Small intestine (tissue), 16 donors: ENCODE measurements at places on chromosomes 6 and 20. TPM values are rescaled to one million over a fixed set of nuclear protein-coding genes. Genes with fewer than 3 reads are reported as not detected.

DNA sequence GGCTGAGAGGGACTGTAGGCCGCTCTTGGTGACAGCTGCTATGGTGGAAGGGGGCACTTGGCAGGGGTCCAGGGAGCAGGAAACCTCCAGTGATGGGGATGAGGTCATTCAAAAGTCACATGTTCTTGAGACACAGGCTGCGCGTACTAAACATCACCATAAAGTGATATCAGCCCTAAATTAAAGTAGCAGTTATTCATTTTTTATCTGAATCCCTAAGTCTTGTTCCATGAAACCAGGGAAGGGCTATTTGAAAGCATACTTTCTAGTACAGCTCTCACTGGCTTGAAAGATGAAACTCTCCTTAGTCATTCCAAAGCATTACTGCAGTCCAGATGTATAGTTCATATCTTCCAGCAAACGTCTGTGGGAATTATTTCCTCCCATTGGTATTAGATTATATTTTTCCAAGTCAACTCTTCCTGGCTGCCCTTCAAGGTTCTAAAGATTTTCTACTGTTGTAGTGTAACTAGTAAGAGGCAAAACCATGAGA is 373.1 kb downstream of the CD109 start:
- no peaks in the 10 kb centered on the region for H3K36me3 ChIP-seq
- peaks cover 2% of the 10 kb centered on the region for H3K27me3 ChIP-seq
- H3K4me1 ChIP-seq = no peaks in the 10 kb centered on the region
- no peak for DNase-seq
- no peak overlapping the region for H3K4me3 ChIP-seq

DNA sequence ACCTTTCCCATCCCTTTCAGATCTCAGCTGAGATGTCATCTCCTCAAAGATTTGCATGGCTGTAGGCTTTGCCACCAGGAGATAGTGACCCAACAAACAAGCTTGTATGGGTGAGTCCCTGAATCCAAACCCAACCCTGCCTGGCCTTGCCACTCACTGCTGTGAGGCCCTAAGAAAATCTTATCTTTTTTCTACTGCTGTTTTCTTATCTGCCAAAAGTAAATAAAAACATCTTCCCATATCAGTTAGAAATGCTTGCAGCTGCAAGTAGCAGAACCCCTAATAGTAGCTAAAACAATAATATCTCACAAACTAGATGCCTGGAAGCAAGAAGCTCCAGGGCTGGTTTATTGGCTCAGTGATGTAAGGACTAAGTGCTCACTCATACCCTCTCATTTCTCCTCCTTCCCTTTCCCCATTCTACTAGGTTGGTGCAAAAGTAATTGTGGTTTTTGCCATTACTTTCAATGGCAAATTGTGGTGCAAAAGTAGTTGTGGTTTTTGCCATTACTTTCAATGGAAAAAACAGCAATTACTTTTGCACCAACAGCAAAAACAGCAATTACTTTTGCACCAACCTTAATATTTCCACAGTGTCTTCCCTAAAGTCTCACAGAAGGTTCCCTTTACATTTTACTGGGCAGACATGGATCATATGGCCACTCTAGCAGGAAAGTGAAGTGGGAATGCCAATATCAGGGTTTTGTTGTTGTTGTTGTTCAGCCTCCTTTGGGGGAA is 56.7 kb upstream of the PSMF1 start:
- peak; percentile 19 for DNase-seq
- peaks cover 9% of the 10 kb centered on the region for H3K4me1 ChIP-seq
- no peak overlapping the region for H3K27ac ChIP-seq

GRCh38 chr20:7161690-7162089 is 394.2 kb downstream of the BMP2 start:
- DNase-seq = peak; percentile 3
- no peak overlapping the region for H3K27ac ChIP-seq
- no peaks in the 10 kb centered on the region for H3K36me3 ChIP-seq
- no peak overlapping the region for H3K4me3 ChIP-seq
- no peaks in the 10 kb centered on the region for H3K4me1 ChIP-seq

Gene RHAG
- polyA plus RNA-seq = not detected

- H3K4me3 ChIP-seq = no peak overlapping the region
- no peaks in the 10 kb centered on the region for H3K4me1 ChIP-seq
- H3K27me3 ChIP-seq = no peaks in the 10 kb centered on the region
These were observed 74.4 kb downstream of the ARHGAP18 start for GRCh38 chr6:129635396-129636130.

- no peak for DNase-seq
- no peak overlapping the region for H3K4me3 ChIP-seq
- H3K36me3 ChIP-seq = no peaks in the 10 kb centered on the region
- H3K27me3 ChIP-seq = no peaks in the 10 kb centered on the region
- H3K27ac ChIP-seq = no peak overlapping the region
- peaks cover 2% of the 10 kb centered on the region for H3K4me1 ChIP-seq
These were observed 254.0 kb downstream of the CD83 start for GRCh38 chr6:14371530-14371929.

Gene LKAAEAR1
- polyA plus RNA-seq = not detected

DNA sequence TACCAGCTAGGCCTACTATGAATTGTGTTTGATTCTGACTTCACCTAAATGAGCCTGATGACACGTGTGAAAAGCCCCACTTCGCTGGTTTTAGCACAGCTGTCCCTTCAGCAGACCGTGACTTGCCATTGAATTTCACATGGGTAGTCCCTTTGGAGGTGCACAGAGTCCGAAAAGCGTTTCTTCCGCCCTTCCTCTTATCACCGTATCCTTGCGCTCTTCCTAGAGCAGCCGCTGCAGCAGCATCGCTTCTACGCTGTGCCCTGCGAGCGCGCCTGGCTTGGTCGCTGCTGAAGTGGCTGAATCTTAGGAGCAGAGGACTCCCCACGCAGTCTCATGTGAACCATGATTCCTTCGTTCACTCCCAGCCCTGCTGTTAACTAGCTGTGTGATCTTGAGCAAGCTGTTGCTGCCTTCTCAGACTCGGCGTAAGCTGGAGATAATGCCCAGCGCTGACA is 127.0 kb downstream of the PACRG start:
- H3K4me3 ChIP-seq = no peak overlapping the region
- no peak for DNase-seq
- H3K4me1 ChIP-seq = peaks cover 2% of the 10 kb centered on the region
- no peaks in the 10 kb centered on the region for H3K36me3 ChIP-seq
- H3K27me3 ChIP-seq = no peaks in the 10 kb centered on the region

Gene GGTLC1
- polyA plus RNA-seq = not detected

- H3K36me3 ChIP-seq = no peaks in the 10 kb centered on the region
- H3K4me1 ChIP-seq = no peaks in the 10 kb centered on the region
- H3K27me3 ChIP-seq = no peaks in the 10 kb centered on the region
- H3K27ac ChIP-seq = peak within 1 kb of the TSS; percentile 58
- peak; percentile 84 for DNase-seq
- peak within 1 kb of the TSS; percentile 58 for H3K4me3 ChIP-seq
These were observed at the start of gene PRSS35 for GRCh38 chr6:83511901-83512681. Gene PRSS35, plus strand, starts transcription at chr6:83512534. Its CDS starts 10,908 bp downstream, at chr6:83523442.

GRCh38 chr6:75608956-75609533 is 7.4 kb downstream of the SENP6 start:
- peaks cover 21% of the 10 kb centered on the region for H3K4me1 ChIP-seq
- no peak for DNase-seq
- H3K27ac ChIP-seq = no peak overlapping the region
- H3K36me3 ChIP-seq = peaks cover 13% of the 10 kb centered on the region

DNA sequence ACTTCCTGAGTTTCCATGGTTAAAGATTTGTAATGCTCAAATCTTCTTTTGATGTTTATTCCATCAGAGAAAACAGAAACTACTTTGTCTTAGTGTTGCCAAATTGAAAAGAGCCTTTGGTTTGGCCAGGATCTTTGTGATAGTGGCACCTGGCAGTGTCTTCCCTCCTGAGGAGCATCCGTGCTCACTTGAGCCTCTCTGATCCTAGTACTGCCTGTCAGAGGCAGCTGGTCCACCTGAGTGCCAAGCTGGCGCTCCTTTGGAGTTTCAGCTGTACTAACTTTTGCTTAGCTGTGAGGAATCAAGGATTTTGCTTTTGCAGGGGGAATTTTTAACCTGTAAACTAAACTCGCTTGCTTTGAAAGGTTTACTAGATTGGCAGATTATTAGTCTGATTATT is 61.4 kb downstream of the SCAND1 start:
- H3K27me3 ChIP-seq = no peaks in the 10 kb centered on the region
- H3K36me3 ChIP-seq = peaks cover 31% of the 10 kb centered on the region
- H3K4me1 ChIP-seq = no peaks in the 10 kb centered on the region
- H3K27ac ChIP-seq = no peak overlapping the region
- no peak for DNase-seq
- no peak overlapping the region for H3K4me3 ChIP-seq

Gene ZFP57
- polyA plus RNA-seq = 1.4 TPM

GRCh38 chr20:35742741-35743523 is 872 bp upstream of the RBM39 start:
- H3K27ac ChIP-seq = peak overlapping the region; percentile 95
- DNase-seq = peak; percentile 59
- no peaks in the 10 kb centered on the region for H3K27me3 ChIP-seq
- H3K36me3 ChIP-seq = peaks cover 14% of the 10 kb centered on the region

- no peak overlapping the region for H3K27ac ChIP-seq
- no peaks in the 10 kb centered on the region for H3K36me3 ChIP-seq
- DNase-seq = no peak
- H3K27me3 ChIP-seq = no peaks in the 10 kb centered on the region
These were observed 54.2 kb upstream of the MAP7 start for GRCh38 chr6:136604328-136604825.

Gene COL9A3
- 6.7 TPM for polyA plus RNA-seq

Gene RREB1
- polyA plus RNA-seq = 12.7 TPM

DNA sequence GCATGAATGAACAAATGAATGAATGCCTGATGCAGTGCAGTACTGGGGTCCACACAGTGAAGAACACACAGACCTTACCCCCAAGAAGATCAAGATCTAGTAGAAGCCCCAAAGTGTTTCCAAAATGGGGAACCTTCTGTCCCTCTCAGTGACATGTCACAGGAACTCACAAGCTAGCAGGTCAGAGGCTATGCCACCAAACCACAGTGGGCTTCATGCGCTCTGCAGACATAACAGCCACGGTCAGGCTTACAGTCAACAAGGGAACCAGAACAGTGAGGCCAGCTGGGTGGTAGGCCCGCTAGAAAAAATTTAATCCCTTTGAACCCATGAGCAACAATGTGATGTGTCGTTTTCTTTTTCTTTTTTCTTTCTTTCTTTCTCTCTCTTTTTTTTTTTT is 20.2 kb upstream of the ARFGEF2 start:
- no peaks in the 10 kb centered on the region for H3K4me1 ChIP-seq
- no peaks in the 10 kb centered on the region for H3K36me3 ChIP-seq
- H3K27ac ChIP-seq = no peak overlapping the region
- H3K27me3 ChIP-seq = no peaks in the 10 kb centered on the region

GRCh38 chr20:62097881-62098407 is 24.3 kb upstream of the LSM14B start:
- DNase-seq = no peak
- no peaks in the 10 kb centered on the region for H3K36me3 ChIP-seq
- peaks cover 2% of the 10 kb centered on the region for H3K27me3 ChIP-seq
- H3K4me1 ChIP-seq = no peaks in the 10 kb centered on the region
- no peak overlapping the region for H3K4me3 ChIP-seq

GRCh38 chr6:127564761-127565160 is 12.2 kb upstream of the C6orf58 start:
- DNase-seq = no peak
- no peaks in the 10 kb centered on the region for H3K4me1 ChIP-seq
- no peaks in the 10 kb centered on the region for H3K27me3 ChIP-seq
- H3K36me3 ChIP-seq = no peaks in the 10 kb centered on the region
- no peak overlapping the region for H3K27ac ChIP-seq

Gene PLCB1
- polyA plus RNA-seq = 1.9 TPM
